Vagina (tissue), 2 donors: ENCODE measurements at places on chromosomes 6 and 20. TPM values are rescaled to one million over a fixed set of nuclear protein-coding genes. Genes with fewer than 3 reads are reported as not detected.

DNA sequence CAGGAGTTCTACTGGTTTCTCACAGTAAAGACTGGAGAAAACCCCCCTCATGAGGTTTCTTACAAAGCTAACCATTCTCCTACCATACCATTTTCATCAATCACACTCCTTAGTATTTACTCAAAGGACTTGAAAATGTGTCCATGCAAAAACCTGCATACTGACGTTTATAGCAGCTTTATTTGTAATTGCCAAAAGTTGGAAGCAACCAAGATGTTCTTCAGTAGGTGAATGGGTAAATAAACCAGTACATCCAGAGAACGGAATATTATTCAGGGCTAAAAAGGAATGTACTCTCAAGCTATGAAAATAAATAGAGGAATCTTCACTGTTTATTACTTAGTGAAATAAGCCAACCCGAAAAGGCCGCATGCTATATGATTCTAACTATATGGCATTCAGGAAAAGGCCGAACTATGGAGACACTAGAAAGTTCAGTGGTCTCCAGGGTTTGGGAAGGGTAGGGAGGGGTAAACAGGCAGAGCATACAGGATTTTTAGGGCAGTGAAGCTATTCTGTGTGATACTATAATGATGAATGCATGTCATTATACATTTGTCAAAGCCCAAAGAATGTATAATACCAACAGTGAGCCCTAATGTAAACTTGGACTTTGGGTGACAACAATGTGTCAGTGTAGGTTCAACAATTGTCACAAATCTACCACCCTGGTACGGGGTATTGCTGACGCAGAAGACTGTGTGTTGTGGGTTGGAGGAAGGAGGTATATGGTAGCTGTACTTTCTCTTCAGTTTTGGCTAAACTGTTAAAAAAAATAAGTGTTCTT, 50.6 kb downstream of the SNX5 start:
- no peak overlapping the region for H3K27ac ChIP-seq
- H3K4me3 ChIP-seq: no peak overlapping the region
- H3K4me1 ChIP-seq: no peaks in the 10 kb centered on the region

The TGM3 gene
- total RNA-seq: 27.7 TPM

- no peak for DNase-seq
- H3K27me3 ChIP-seq: no peaks in the 10 kb centered on the region
- H3K4me3 ChIP-seq: no peak overlapping the region
- no peaks in the 10 kb centered on the region for H3K4me1 ChIP-seq
- H3K27ac ChIP-seq: no peak overlapping the region
Measured at GRCh38 chr20:24823989-24824693, 124.9 kb upstream of the CST7 start.

The TRIM40 gene
- total RNA-seq: not detected
